Occipital lobe (tissue), 3 donors: ENCODE measurements at places on chromosomes 1 and 21. TPM values are rescaled to one million over a fixed set of nuclear protein-coding genes. Genes with fewer than 3 reads are reported as not detected.

- peak; percentile 43 for DNase-seq
Observed at GRCh38 chr1:240122639-240123613, 31.2 kb downstream of the FMN2 start.

DNA sequence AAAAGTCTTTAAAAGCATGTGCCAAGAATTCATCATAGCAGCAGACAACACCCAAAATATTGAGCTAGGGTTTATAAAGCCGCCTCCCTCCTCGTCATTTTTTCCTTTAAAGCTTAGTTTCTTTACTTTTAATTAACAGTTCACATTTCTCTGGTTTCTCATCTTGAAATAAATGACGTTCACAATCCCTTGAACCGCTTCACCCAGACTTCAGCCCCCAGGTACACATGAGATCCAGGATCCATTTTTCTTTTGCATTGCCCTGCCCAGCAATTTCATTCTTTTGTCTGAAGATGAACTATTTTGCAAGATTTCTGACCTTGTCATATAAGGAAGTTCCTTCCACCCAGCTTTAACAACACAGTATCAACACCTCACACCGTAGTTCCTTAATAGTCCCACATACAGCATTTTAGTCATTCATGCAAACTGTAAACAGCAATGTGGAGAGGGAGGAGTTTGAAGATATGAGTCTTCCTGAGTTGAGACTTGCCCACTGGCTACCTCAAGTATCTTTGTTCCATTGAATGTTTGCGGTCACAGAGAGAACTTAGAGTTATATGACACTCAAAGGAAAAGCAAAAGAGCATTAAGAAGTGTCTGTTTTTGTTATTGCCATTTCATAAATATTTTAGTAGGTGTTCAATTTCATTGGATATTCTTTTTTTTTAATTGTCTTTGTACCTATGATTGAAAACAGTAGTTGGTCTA is 35.3 kb upstream of the CACYBP start:
- no peak for DNase-seq

DNA sequence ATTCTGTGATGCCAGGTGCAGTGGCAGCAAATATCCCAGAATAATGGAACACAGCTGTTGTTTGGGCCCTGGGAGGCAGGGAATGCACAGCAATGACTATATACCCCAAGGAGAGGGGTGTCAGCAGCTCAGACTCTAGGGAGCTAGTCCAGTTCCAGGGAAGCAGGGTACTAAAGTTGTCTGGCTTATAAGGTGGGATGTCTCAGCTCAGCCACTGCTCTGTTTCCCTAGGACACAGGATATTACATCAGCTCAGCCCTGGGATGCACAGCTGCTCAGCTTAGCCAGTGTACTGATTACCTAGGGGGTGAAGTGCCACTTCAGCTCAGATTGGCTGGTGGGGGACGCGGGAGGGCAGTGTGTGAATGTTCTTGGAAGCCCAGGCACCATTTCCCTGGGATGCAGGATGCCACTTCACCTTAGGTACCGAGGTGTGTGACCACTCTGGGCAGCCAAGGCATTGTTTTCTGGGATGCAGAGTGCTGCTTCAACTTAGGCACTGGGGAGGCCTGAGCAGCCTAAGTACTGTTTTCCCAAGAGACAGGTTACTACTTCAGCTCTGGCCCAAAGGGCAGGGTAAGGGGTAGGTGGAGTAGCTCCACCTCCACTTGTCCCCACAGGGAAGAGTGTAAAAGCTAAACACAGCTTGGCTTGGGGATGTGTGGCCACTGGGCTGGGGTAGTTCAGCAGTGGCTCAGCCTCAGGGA is 59.4 kb downstream of the DIPK1A start:
- DNase-seq = no peak

Gene TFAP2E
- total RNA-seq = 0.62 TPM

GRCh38 chr1:194618101-194618500 is 1431.7 kb upstream of the B3GALT2 start:
- no peak for DNase-seq

GRCh38 chr1:63753591-63753990 is 20.2 kb upstream of the ROR1 start:
- DNase-seq = no peak

DNA sequence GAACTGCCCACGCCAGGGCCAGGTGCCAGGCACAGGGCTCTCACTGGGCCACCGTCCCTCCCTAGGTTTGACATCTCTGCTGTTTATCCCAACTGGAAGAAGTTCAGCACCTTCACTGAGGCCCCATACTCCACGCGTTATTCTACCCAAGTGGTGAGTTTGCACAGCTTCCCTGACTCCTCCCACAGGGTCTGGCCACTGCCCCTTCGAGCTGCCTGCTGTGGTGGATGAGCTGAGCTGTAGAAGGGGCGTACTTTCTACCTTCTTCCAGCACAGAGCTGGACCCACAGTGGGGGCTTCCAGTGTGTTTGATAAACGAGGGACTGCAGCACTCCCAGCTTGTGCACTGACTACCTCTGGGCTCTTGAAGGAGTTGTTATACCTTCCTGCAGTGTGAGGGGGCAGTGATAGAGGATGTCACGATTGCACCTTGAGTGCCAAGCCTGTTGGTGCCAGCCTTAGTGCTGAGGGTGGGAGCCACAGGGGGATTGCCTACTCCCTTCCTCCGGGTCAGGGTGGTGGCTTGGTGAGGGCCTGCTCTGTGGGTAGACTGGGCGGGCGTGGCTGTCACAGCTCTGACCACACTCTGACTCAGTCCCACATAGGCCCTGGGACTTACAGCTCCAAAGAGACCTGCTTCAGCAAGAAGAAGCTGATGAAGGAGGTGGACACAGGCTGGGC is 5.9 kb upstream of the TTC22 start:
- no peak for DNase-seq

GRCh38 chr1:236159704-236160539 is 17.6 kb downstream of the GPR137B start:
- DNase-seq = no peak

GRCh38 chr1:156104861-156105832 is 9.4 kb upstream of the LMNA start:
- DNase-seq = no peak

DNA sequence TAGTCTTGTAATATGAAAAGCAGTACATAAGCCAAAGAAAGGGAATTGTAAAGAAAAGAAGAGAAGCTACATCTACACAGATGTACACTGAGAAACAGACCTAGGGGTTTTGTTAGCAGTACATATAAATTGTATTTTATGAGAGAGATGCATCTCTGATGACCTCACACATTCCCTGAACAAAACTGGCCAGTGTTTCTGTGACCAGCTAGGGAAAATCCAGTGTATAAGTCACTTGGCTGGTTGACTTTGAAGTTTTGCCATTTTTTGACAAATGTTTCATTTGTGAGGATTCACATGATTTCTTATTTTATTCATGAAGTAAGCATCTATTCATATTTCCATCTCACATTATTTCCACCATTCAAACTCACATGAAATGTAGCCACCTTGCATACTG is 28.3 kb upstream of the DYNLT5 start:
- no peak for DNase-seq

Gene PLEKHA6
- 7.5 TPM for total RNA-seq
